Mucosa of gallbladder (tissue), 1 donor: ENCODE measurements at places on chromosomes 5 and 9. TPM values are rescaled to one million over a fixed set of nuclear protein-coding genes. Genes with fewer than 3 reads are reported as not detected.

Gene LRSAM1
- total RNA-seq = 30.1 TPM

Gene GLRA1
- not detected for total RNA-seq

Gene SLC25A2
- not detected for total RNA-seq

Gene PTPRD
- total RNA-seq = 35.9 TPM

Gene SAXO1
- total RNA-seq = 0.03 TPM

DNA sequence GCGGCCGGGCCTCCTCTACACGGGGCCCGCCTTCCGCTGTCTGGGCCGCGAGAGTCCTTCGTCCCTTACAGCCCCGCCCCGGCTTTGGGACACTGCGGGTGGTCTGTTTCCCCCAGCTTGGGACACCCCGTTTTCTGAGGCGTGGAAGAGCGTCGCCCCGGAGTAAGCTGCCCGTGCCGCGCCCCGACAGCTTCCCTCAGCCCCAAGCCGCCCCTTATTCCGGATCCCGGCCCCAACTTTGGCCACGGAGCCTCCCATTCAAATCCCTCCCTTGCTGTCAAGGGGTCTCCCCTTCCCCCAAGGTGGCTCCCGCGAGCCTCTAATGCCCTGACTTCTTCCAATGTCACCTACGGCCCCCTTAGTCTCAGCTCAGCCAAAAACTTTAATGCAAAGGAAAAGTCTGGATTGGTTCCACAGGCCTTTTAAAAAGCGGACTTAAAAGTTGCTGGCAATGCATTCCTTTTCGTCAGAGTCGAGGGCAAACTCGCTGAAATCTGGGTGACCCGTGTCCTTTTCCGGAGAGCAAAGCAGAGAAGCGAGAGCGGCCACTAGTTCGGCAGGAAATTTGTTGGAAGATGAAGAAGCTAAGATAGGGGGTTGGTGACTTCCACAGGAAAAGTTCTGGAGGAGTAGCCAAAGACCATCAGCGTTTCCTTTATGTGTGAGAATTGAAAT is 19.8 kb downstream of the EXOSC2 start:
- peak; percentile 36 for DNase-seq

Gene ERAP2
- total RNA-seq = 12.9 TPM

DNA sequence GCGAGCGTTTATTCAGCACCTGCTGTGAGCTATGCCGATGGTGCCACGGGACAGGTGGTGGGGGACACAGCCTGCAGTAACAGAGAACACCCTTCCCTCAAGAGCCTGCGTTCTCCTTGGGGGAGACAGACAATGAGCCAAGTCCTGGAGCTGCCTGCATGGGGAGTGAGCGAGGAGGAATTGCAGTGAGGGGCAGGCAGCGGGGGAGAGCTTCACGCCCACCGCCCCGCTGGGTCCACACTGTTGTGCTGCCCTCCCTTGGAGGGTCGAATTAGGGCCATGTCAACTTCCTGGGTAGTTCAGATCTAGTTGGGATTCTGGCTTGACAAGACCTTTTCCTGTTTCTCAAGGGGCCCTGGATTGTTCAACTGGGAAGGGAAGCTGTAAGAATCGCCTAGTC is 55.5 kb upstream of the N4BP3 start:
- DNase-seq = no peak

Gene ST6GALNAC6
- 67.0 TPM for total RNA-seq

GRCh38 chr5:55226934-55227663 is at the start of gene MCIDAS:
Gene MCIDAS (minus strand): TSS chr5:55227315. CDS start chr5:55227138, 177 bp downstream.
- DNase-seq = peak; percentile 57

GRCh38 chr5:112923148-112923917 is 1.3 kb upstream of the REEP5 start:
- DNase-seq = no peak

GRCh38 chr5:142870532-142871362 is 100.6 kb downstream of the ARHGAP26 start:
- DNase-seq = peak; percentile 81

DNA sequence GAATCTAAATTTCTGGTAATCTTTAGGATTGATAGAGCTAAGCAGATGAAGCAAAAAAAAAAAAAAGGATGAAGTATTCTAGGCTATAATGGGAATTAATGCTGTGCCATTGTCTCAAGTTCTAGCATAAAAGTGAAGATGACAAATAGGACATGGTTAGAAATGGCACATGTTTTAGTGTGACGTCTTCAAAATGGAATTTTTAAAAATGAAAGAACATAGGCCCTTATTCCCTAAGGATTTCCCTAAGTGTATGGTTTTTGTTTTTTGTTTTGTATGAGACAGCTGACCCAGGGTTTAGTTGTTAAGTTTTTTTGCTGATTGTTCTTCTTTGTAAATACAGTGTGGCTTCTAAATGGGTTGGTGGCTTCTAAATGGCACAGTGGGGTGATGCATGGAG is 7.1 kb downstream of the TLE4 start:
- DNase-seq = no peak

Gene CCDC112
- 4.1 TPM for total RNA-seq

Gene GNG10
- total RNA-seq = 26.0 TPM

Gene OR13J1
- not detected for total RNA-seq

GRCh38 chr5:169861433-169861832 is 118.9 kb downstream of the INSYN2B start:
- no peak for DNase-seq

DNA sequence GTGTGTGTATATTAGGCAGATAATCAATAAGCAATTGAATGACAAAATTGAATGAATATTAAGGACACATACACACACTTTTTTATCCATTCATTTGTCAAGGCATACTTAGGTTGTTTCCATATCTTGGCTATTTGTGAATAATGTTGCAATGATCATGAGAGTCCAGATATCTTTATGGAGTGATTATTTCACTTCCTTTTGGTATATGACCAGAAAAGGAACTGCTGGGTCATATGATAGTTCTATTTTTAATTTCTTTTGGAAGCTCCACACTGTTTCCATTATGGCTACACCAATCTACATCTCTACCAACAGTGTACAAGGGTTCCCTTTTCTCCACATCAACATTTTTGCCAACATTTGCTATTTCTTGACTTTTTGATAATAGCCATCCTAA is 137.7 kb upstream of the PAPPA start:
- DNase-seq = no peak

DNA sequence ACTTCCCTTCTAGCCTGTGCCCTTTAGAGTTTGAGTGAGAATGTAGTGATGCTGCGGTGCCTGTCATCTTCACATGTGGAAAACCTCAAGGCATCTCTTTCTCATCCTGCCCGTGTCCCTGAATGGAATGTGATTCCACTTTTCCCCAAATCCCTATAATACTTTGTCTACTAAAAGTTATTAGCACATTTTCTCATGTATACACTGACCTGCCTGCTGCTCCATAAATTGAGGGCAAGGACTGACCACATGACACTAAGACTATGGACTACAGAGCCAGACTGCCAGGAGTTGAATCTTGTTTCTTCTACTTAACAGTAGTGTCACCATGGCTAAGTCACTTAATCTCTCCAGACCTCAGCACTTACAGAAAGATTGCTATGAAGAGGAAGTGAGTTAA is 93.0 kb downstream of the TEK start:
- DNase-seq = no peak

Gene FBXO38
- 37.5 TPM for total RNA-seq

DNA sequence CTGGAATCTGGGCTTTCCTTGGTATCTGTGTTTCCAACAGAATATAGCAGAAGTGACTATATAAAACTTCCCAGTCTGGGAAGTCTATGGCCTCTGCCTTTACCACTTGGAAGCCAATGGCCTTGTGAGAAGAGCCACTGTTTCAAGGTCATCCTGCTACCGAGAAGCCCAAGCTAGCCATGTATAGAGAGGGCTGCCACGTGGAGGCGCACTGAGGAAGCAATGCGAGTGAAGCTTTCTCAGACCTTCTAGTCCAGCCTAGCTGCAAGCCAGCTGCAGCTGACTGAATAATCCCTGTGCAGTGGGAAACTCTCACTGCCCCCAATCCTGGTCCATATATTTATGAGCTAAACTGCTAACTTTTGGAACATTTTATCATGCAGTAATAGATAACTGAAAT is 661.8 kb upstream of the RIOK2 start:
- DNase-seq = no peak

Gene SPATA9
- 0.20 TPM for total RNA-seq

GRCh38 chr5:39411061-39411460 is 13.7 kb downstream of the DAB2 start:
- DNase-seq = no peak

DNA sequence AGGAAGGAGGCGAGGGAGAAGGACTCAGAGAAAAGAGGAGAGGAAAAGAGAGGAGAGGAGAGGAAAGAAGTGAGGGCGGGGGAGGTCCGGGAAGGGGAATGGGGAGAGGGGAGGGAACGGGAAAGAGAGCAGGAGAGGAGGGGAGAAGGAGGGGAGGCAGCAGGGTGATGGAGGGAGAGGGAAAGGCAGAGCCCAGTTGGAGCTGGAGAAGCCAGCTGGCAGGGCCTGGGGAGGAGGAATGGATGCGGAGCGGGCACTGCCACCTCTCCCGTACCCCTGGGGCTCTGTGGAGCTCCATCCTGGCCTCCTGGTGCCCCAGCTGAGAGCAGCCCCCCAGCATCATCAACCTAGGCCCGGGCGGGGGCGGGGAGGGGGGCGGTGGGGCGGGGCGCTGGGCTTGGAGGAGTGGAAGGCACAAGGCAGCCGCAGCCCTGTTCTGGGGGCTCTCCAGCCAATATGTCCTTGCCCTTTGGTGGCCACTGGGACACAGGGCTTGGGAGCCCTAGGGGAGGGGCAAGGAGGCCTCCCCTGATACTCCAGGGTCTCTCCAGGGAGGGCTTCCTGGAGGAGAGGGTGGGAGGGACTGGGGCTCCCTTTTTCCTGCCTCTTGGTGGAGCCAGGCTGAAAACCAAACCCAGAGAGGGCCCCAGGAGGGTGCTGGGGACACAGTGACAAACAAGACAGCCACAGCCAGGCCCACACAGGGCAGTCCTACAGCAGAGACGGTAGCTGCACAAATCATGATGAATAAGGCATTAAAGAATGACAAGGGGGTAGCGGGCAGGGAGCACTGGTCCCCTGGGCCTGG is 123.7 kb downstream of the C9orf50 start:
- DNase-seq = no peak

Gene TRUB2
- total RNA-seq = 21.8 TPM

DNA sequence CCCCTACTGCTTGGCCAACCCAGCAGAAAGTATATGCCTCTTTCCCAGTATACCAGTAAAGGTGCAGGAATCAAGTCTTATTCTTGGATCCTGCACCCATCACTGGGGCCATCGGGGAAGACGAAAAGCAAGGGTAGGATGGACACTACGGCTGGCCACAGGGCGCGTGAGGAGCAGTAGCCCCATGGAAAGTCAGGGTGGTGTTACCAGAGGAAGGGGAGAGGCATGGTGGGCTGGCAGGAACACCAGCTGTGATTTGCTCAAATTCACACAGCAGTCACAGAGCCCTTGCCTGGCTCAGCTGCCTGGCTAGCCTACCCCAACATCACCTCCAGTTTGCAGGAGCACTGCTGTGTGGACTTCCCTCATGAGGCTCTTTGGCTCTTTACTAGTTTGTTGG is 34.5 kb upstream of the SAP30L start:
- DNase-seq = no peak

Gene C9
- total RNA-seq = 1.0 TPM

DNA sequence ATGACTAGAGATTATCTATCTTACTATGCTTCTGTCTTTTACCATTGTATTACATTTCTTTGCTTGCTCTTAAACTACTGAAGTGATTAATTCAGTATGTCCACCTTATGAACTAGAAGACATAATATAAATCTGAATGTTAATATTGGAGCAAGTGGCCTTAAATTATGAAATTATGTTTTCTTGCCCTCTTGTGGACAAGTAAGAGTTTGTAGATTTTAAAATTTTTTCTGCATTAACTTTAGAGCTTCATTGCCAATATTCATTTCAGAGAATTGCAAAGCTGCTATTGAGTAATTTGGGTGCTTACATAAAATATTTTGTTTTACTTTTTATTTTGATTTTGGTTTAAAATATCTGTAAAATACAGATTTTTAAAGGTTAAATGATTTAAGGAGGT is 55.3 kb downstream of the RANBP17 start:
- no peak for DNase-seq
